Fibroblast of skin of left quadriceps (primary cell): ENCODE measurements at places on chromosomes 1 and 21.

DNA sequence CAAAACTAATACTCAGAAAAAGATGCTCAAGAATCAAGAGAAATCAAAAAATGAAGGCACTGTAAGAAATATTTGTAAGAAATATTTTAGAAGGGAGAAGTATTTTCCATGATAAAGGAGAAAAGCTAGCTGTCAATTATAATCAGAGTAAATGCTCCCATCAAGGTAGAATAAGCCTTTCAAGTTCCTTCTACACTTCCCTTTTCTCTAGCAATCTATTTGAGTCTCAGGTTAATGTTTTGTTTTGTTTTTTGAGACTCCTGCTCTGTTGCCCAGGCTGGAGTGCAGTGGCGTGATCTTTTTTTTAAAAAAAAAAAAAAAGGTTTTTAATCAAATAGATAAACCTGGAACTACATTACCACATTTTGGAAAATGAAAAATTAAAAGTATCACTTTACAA, 33.3 kb downstream of the PUM1 start:
- no peak for DNase-seq

- no peak for DNase-seq
These were observed 125 bp downstream of the ATP5PF start for GRCh38 chr21:25734654-25734903.

GRCh38 chr1:109425391-109426280, 612 bp downstream of the PSMA5 start:
- no peak for DNase-seq

- DNase-seq = no peak
These were observed 19.2 kb upstream of the RCAN3 start for GRCh38 chr1:24483441-24483840.

GRCh38 chr1:206010060-206010459, 6.9 kb upstream of the RAB7B start:
- DNase-seq = no peak

- no peak for DNase-seq
These were observed 10.3 kb upstream of the PTPN7 start for GRCh38 chr1:202170726-202171125.

- peak; percentile 67 for DNase-seq
These were observed 141.1 kb downstream of the TOMM20 start for GRCh38 chr1:234987415-234988154.

DNA sequence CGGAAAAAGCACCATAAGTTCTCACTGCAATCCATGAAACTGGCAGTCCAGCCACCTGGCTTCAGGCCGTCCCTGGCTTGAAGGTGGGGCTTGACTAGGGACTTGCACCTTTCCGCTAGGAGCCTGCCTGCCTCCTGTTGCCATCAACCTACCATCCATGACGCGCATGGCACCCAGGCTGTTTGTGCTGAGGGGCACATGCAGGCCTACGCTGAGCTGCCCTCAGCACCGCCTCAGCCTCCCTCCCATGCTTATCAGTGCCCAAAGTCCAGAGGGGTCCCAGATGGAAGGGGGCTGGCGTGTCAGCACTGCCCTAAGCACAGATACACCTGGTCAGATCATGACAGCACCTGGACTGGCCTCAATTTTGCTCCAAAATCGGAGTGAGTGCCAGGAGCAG, 190.2 kb upstream of the LYPLAL1 start:
- DNase-seq = no peak

DNA sequence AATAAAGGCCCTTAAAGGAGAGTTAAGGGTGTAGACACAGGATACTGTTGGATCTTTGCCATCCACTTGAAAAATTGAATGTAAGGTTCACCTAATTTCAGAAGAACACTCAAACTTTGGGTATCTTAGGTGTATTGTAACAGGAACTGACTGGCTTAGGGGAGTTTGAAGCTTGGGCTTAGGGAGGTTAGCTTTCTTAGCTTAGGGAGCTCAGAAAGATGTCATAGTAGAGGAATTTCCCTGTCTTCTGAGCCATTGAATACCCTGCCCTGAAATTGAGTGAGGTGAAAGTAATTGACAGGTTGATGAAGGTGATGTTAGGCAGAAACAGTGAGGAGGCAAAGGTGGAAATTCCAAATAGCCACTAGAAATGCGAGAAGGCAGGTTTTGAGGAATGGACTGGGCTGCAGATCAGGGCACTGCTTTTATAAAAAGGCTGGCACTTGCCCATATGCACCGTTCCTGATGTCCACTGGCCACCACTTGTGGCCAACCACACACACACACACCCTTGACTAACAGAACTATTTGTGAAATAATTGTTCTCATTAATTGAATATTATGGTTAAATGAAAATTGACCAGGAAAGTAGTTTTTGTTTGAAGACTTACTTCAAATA, 16.5 kb downstream of the BACH1 start:
- no peak for DNase-seq

- no peak for DNase-seq
These were observed 47.5 kb downstream of the ROR1 start for GRCh38 chr1:63821091-63822005.

- DNase-seq = no peak
These were observed 79.9 kb downstream of the SIPA1L2 start for GRCh38 chr1:232550007-232550406.

DNA sequence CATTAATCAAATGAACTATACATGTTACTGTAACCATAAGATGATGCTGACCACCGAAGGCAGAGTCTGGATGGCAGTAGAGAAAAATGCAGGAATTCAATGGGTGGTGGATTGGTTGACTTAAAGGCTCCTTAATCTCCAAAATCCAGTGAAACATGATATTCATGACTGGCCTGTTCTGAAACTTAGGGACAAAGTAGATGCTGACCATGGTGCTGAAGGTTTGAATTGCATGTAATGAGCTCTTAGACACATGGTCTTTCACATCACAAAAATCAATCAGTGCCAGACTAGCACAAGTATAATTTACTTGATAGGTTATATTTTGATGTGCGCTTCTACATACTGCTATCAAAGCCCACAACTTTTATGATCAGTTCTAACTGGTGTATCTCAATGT, 30.9 kb upstream of the NTMT2 start:
- DNase-seq = no peak

DNA sequence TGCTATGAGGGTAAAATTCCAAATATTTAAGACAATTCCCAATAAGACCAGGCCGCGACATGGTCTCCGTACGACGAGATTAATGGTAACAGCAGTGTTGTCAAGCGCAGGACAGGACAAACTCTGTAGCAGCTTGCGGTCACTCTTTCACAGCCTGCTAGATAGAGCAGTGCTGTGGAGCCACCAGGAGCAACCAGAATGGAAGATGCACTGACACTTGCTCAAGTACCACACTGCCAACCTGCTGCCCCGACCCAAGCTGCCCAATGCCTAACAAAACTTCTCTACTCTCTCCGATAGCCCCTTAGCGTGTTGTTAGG, 636 bp downstream of the WARS2 start:
- no peak for DNase-seq

- no peak for DNase-seq
These were observed 53.9 kb downstream of the NR5A2 start for GRCh38 chr1:200081151-200081968.

GRCh38 chr1:180137776-180138175, 16.9 kb upstream of the QSOX1 start:
- no peak for DNase-seq

GRCh38 chr1:62672029-62672428, 16.2 kb downstream of the DOCK7 start:
- no peak for DNase-seq

DNA sequence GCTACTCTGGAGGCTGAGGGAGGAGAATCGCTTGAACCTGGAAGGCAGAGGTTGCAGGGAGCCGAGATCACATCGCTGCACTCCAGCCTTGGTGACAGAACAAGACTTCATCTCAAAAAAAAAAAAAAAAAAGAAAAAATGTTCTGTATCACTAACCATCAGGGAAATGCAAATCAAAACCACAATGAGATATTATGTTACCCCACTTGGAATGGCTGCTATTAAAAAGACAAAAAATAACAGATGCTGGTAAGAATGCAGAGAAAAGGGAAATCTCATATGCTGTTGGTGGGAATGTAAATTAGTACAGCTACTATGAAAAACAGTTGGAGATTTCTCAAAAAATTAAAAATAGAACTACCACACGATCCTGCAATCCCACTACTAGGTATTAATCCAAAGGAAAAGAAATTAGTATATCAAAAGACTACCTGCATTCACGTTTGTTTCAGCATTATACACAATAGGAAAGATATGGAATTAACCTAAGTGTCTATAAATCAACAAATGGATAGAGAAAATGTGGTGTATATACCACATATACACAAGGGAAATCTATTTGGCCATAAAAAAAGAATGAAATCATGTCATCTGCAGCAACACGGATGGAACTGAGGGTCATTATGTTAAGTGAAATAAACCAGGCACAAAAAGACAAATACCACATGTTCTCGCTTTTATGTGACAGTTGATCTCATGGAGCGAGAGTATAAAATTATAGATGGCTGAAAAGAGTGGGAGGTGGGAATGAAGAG, 62.6 kb downstream of the ABL2 start:
- peak; percentile 75 for DNase-seq

GRCh38 chr1:211328866-211329475, 2.3 kb downstream of the TRAF5 start:
- DNase-seq = no peak

GRCh38 chr1:213393860-213394259, 342.8 kb downstream of the RPS6KC1 start:
- no peak for DNase-seq

- no peak for DNase-seq
These were observed 28.2 kb downstream of the CNN3 start for GRCh38 chr1:94898491-94899385.

DNA sequence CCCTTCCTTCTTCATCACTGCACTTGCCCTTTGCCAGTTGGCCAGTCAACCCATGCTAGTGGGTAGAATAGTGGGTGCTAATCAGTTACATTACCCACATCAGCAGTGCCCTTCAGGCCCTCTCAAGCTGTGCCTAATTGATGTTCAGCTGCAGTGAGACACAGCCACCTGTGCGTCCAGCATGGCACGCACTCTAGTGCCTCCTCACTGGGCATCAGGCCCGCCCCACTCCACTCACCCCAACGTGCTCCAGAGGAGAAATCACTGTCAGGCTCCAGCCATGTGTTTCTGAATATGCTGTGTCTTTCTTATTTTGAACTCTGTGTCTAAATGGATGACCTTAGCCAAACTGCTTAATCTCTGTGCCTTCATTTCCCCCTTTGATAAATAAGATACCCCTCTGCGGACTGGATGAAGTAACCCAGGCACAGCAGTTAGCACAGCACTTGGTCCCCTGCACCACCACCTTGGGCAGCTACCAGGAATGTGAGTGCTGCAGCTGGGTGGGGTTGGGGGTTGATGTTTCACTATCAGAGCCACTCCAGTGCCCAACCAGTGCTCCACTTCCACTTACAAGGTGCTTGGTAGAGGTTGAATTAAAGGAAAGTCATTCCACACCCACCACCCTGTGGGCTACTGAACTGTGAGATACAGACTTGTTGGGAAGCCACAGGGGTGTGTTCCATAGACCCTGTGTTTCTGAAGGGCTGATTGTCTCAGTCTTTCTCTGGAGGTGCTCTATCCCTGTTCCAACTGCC, 8.9 kb upstream of the ADORA3 start:
- no peak for DNase-seq

GRCh38 chr1:177236962-177237361, 66.2 kb downstream of the BRINP2 start:
- no peak for DNase-seq

DNA sequence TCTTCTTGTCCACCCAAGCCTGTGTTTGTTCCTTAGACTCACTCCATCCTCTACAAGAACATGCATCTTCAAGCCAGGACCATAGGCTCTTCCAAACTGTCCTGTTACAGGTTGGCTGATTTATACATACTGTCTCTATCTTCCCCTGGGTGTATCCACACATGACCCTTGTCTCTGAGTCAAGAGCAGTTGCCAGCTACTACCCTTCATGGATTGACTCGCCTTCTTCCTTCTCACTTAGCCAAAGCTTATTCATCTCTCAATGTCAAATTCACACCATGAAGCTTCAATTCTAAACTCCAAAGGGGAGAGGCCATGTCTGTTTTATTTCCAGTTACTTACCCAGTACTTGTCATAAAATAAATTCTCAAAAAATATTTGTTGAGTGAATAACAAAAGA, 64.1 kb upstream of the CACHD1 start:
- DNase-seq = no peak

GRCh38 chr1:225467193-225468020, 39.6 kb upstream of the LBR start:
- DNase-seq = no peak

- DNase-seq = no peak
These were observed 381.2 kb upstream of the DUSP10 start for GRCh38 chr1:222123111-222123510.

DNA sequence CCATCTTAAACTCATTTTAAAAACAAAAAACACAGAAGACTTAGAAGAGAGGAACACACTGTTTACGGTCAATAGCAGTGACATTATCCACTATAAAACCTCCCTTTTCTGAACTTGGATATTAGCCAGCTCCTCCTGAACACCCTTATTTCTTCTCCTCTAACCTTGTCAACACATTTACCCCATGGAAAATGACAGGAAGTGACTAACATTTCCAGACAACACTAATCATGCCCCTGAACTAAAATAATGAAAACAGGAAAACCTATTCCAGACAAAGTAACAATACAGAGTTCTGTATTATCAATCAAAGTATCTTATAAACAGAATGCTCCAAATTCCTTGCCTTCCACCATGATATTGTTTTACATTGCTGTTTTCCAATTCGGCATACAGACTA, 45.3 kb downstream of the PALMD start:
- no peak for DNase-seq

- no peak for DNase-seq
These were observed 4.8 kb downstream of the CAPN2 start for GRCh38 chr1:223717123-223717522.

DNA sequence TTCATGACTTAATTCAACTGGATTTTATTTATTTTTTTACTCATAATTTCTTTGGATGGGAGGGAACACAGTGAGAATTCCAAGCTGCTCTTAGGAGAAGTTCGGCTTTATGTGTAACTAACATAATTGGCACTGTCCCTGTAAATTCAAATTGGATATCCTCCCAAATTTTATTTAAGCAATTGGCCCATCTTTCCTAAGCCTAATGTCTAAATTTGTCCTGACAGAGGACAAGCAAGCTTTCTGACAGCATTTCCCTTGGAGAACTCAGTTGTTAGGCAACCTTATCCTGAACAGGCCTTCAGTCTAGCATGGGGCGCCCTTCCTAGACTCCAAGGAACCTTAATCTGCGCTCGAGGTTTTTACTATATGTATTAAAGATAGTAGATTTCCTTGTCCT, 550.3 kb downstream of the NUF2 start:
- no peak for DNase-seq

DNA sequence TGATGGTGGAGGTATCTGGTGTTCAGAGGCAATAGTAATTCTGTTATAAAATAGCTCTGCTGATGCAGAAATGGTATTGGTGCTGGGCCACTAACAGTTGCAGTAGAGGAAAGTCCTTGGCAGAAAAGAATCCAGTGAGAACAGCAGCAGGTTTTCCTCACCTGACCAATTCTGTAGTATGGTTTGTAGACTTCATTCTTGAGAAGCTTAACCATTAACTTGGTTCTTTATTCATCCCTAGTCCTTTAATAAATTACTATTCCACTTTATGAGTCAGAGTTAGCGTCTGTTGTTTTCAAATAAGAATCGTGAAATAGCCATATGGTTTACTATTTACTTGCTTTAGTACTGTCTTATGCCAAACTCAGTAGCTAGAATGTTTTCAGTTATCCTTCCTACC, 128.5 kb upstream of the SERTAD4 start:
- no peak for DNase-seq

- no peak for DNase-seq
These were observed 263.7 kb downstream of the TNR start for GRCh38 chr1:175479521-175480342.

- no peak for DNase-seq
These were observed 217.5 kb downstream of the LRRIQ3 start for GRCh38 chr1:73980324-73981040.

- DNase-seq = no peak
These were observed 76.4 kb upstream of the EDN2 start for GRCh38 chr1:41560931-41561330.
